Activated CD4-positive, CD25-positive, alpha-beta regulatory T cell (primary cell): ENCODE measurements at places on chromosomes 11 and 22.
A peak's percentile ranks its signal among the peaks of the same experiment; 100 is the strongest.

GRCh38 chr11:18013790-18014507 lies 1.1 kb upstream of the SERGEF start:
- no peak for DNase-seq

GRCh38 chr11:7604331-7604955 lies 68.9 kb downstream of the CYB5R2 start:
- DNase-seq = no peak

DNA sequence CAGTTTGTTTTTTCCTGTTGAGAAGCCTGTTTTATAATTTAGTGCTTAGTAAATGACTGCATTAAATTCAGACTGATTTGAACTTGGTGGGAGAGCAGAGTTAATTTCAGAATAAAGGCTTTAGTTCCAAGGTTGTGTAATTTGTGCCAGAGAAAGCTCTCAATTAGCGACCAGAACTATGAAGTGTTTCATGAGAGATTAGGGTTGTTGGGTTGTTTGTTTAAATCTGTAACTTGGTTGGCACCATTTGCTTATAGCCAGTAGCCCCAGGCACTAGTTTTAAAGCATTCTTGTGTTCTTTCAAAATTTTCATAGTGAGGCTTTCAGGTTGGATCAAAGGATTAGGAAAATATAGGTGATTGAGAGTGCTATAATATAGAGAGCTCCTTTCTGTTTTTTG lies 25.5 kb downstream of the UVRAG start:
- DNase-seq = no peak

DNA sequence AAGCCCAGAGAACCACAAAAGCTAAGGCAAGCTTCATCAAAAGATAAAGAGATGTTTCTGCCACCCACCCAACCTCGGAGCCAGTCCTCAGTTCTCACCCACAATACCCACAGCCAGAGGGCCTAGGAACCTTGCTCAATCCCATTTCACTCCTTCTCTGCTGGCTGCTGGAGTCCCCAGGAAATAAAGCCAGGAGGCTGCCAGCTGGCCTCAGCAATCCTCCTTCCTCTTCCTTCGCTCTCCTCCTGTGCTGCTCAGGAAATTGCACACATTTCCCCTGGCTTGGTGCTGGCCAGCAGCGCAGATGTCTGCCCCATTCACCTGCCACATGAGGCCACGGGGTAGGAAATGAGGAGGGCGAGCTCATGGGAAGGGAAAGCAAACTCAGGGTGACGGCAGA lies 91.8 kb upstream of the LDLRAD3 start:
- no peak for DNase-seq

GRCh38 chr11:10720881-10721376 lies 27.4 kb upstream of the IRAG1 start:
- DNase-seq = no peak

DNA sequence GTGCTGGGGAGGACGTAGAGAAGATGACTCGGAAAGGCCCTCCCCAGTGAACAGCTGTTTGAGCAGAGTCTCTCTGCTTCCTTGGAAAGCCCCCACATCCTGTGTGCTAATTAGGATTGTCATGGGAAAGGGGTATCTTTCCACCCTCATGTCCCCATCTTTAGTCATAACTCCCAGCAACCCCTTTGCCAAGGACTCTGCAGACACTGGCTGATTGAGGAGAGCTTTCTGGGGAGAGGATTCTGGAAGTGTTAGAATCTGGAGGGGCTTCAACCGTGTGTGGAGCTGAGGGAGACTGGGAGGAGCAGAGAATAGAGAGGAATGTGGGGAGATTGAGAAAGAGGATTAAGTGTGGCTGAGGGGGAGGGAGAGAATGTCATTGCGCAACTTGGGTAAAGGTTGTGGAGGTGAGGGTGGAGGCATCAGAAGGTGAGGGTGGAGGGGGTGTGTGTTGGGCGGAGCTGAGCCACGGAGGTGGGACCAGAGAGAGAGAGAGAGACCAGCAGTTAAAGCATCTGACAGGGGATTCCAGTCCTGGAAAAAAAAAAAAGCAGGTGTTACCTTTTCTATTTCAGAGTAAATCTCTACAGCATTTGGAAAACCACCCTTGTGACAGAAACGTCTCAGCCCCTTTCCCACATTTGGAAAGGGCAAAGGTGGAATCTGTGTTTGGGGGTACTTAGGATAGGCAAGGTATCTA lies 2.2 kb downstream of the DTX4 start:
- DNase-seq = no peak

GRCh38 chr11:27380771-27381170 lies 17.8 kb upstream of the CCDC34 start:
- no peak for DNase-seq

DNA sequence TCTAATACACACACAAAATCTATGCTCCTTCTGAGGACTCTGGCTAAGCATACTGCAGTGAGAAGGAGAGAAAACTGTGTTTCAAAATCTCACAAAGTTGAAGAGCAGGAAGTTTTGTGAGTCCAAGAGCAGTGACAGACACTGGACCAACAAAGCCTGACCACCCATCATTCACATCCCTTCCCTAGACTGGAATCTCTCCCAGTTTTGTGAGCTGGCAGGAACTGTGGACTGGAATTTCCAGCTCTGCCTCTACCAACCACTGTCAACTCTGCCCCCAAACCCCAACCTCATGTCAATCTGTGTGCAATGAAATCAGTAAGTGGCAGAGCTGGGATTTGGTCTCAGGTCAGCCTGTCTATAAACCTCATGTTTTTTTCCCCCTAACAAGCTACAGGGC lies 112.6 kb downstream of the ARL14EP start:
- no peak for DNase-seq

- no peak for DNase-seq
Observed at GRCh38 chr22:22838148-22838786, 49.3 kb upstream of the IGLL5 start.

DNA sequence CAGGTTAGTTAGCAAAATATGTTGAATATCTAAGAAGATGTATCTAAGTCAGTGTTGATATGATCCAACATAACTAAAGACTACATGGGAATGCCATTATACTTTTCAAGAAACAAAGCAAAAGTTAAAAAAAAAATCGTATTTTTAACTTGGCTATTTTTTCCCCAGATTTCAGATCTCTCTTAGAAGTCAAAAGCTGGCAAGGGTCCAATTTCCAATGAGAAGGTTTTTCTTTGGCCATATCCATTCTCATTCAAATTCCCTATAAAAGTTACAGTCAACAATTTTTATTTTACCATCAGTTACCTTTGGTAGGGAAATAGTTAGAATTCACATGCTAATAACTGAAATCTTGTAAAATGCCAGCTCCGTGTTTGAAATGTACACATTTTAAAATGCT lies 70.5 kb upstream of the FAT3 start:
- DNase-seq = no peak

DNA sequence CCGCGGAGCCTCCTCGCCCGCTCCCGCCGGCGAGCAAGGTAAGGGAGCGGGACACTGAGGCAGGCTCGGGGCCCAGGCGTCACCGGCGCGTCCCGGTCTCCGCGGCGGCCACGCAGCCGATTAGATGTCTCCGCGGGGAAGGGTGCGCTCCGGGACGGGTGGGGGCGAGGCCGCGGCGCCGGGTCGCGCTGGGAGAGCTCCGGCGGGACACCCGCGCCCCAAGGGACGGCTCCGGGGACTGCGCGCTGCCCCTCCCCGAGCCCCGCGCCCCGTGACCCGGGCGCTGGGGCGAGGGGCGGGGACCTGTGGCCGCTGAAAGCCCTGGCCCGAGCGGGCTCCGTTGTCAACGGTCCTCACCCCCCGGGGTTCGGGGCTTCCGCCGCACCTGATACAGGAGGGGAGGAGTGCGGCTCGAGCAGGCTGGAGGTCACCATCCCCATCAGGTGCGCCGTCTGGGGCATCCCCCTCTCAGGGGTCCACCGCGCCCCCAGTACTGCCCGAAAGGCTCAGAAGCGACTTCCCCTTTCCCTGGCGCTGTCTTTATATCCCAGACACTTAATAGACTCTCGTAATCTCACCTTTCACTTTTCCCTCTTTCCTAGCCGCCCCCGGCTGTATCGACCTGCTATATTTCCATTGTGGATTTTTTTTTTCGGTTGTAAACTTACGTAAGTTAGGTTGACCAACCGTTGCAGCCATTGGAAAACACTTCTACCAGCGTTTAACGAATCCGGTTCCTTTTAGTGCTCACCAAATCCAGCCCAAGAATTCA lies 573 bp downstream of the PPFIA1 start:
- peak; percentile 26 for DNase-seq

- DNase-seq = no peak
Observed at GRCh38 chr11:90737444-90738050, 514.7 kb upstream of the CHORDC1 start.

- DNase-seq = no peak
Observed at GRCh38 chr11:118757876-118758399, 33.0 kb downstream of the DDX6 start.
